ENCODE measurements at places on chromosomes 4 and X.

DNA sequence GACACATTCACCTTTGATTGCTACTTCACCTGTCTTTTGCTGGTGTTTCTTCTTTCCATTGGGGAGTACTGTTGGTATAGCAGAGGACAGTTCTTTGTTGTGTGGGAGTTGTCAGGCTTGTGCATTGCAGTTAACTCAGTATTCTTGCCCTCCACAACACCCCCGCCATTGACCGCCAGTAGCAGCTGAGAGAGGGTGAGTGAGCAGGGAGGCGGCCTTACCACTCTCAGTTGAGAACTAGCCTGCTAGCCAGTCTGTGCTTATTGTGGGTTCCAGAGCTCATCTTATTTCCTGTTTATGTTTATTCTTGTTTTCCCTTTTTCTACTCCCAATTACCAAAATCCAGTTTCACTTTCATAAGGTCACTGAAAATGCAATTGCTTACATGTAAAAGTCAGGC is 52.2 kb downstream of the STIM2 start:
- DNase-seq: no peak

DNA sequence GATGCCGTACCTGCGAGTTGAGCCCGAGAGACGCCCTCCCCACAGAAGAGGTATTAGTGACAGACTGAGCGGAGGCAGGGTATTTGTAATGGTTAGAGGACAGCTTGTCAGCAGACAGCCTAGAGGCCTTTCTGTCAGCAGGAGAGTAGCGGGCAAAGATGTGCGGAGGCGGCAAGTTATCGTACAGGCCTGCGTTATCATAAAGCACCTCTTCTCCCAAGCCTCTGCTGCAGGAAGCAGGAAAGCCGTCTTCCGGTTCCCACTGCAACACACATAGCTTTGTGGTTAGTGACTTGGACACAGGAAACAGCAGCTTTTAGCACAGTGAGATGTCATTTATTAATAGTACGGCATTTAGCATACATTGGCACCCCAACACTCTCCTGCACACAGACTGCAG is 158.3 kb downstream of the AFAP1 start:
- no peak for DNase-seq

DNA sequence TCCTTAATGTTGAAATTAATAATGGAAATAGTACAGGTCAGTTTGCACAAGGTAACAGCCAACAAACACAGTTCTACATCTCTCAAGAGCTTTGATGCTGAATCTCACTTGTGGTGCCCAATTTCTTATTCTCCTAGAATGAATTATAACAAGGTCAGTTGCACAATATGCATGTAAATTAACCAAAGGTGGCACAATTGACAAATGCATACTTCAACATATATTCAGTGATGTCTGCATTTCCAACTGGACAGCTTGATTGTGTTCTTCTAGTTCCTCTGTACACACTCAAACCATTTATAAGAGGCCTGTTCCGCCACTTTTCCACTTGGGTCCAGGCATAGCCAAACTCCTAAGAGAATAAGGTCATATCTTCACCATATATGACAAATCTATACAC is 210.3 kb upstream of the EPHA5 start:
- no peak for DNase-seq

GRCh38 chr4:67717586-67717985 is 16.6 kb upstream of the UBA6 start:
- no peak for DNase-seq

DNA sequence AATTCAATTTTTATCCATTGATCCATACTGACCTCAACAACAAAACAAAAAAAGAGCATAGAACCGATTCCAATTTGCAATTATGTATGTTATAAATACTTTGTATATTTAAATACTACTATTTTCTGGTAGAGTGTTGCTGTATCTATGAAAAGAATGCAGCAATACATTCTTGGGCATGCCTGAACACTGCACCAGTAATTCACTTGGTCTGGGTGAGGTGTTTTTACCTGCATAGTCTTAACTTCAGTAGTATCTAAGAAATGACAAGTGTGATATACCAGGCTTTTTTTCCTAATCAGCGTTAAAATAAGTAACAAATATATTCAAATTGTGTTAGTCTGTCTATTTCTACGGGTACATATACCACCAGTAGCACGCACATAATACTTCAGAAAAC is 120.2 kb downstream of the KLHL13 start:
- DNase-seq: no peak

DNA sequence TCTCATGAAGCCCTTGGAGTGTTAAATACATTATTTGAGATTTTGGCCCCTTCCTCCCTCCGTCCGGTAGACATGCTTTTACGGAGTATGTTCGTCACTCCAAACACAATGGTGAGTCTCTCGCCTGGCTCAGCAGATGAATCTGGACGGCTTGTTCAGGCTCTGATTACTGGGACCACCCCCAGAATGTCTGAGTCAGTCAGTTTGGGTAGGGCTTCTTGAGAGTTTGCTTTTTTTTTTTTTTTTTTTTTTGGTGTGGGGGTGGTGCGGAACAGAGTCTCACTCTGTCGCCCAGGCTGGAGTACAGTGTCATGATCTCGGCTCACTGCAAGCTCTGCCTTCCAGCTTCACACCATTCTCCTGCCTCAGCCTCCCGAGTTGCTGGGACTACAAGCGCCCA is 62.4 kb upstream of the MSANTD1 start:
- DNase-seq: no peak

DNA sequence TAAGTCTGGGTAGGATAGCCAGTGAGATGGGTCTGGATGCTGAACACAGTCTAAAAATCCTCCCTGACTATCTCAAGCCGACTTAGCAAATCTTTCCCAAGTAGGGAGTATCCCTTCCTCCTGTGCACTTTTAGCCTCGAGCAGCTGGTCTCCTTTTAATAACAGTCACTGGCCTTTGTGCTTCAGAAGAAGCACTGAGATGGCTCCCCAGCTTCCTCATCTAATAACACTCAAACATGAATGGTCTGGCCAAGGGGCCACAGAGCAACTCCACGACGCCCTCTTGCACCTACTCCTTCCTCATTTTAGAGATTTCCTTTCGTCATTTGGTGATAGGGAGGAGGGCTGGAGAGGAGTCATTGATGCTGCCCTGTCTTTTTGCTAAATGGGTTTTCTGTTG is 78.8 kb upstream of the TMEM150C start:
- no peak for DNase-seq

GRCh38 chr4:113106108-113106507 is 56.7 kb downstream of the ANK2 start:
- no peak for DNase-seq

DNA sequence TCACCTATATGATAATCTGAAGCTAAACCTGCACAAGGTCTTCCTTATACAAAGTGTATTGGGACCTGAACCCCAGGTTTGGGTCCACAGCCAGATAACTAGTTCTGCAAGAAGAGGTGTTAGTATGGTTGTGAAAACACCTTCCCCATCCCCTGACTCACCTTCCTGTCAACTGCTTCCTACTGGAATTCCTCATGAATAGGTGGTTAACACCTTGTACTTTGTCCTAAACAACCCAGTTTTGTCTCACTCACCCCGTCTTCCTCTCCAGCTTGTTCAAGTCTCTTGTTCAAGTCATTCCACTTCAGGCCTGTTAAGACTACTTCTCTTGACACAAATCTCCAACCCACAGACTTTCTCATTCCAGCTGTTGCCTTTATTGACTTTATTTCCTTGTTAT is 45.5 kb downstream of the CCNG2 start:
- DNase-seq: no peak

DNA sequence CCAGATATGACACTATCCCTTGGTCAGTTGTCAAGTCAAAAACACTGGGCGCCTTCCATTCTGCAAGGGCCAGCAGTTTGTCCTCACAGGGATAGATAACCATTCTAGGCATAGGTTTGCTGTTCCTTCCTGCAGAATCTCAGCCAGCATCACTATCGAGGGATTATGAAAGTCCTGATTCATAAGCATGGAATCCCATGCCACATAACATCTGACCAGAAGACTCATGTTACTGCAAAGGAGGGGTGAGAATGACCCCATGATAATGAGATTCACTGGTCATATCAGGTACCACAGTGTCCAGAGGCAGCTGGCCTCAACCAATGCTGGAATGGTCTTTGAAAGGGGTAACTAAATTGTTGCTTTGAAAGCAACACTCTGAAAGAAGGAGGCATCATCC is 84.7 kb downstream of the OTC start:
- DNase-seq: no peak

- no peak for DNase-seq
Measured at GRCh38 chr4:177246641-177247584, 62.8 kb upstream of the NEIL3 start.

GRCh38 chr4:169334335-169334734 is 63.6 kb upstream of the SH3RF1 start:
- no peak for DNase-seq

DNA sequence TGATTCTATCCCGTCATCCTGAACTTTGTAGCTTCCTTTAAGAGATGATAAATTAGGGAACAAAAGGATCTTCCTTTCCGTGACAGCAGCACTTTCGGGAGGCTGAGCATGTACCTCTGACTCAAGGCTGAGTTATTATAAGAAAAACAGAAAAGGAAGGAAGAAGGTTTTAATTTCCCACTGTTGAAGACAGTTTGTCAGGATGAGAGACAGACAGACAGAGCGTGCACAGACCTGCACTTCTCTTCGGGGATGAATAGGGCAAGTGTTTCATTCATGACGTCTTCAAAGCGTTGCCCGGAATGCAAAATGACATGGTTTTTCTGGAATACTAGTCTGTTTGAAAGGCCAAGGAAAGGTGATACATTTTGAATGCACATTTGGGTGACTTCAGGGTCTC is 405.3 kb upstream of the FAT1 start:
- DNase-seq: no peak

DNA sequence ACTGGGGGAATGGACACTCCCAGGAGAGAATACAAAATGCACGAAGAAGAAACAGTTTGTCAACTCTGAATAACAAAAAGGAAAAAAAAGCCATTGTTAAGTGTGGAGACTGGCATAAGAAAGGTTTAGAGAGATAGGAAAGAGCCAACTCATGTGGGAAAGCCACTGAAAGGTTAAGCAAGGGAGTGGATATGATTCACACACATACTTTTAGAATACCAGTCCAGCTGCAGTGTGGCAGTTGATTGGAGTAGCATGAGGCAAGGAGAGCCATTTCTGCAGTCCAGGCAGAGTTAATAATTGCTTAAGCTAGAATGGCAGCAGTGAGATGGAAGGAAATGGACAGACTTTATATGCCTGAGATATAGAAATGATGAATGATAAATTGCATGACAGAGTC is 36.9 kb upstream of the ADAD1 start:
- DNase-seq: no peak

- no peak for DNase-seq
Measured at GRCh38 chrX:124211312-124211942, 121.0 kb upstream of the TEX13D start.

GRCh38 chr4:16759931-16760582 is 138.4 kb downstream of the LDB2 start:
- no peak for DNase-seq

GRCh38 chr4:83207497-83208101 is 77.0 kb downstream of the COQ2 start:
- no peak for DNase-seq

DNA sequence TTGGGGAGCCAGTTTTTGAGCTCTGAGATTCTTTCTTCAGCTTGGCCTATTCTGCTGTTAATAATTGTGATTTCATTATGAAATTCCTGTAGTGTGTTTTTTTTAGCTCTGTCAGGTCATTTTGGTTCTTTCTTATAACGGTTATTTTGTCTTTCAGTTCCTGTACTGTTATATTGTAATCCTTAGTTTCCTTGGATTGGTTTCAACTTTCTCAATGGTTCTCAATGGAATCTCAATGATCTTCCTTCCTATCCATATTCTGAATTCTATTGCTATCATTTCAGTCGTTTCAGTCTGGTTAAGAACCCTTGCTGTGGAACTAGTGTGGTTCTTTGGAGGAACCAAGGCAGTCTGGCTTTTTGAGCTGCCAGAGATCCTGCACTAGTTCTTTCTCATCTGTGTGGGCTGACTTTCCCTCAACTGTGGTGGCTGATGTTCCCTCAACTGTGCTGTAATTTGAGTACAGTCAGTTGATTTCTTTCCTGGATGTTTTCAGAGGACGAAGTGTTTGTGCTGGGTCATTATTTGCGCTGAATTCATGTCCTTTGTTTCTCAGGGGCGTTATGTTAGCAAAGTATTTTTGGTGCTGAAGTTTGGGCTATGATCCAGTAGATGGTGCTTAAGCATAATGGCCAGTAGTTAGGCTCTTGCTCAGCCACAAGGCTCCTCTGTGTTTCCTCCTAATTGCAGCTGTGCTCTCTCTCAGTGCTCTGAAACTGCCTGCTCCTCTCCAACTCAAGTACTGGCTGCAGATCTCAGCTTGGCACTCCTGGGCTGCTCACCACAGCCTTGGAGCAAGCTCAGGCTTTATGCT is 27.5 kb downstream of the ENPEP start:
- no peak for DNase-seq

DNA sequence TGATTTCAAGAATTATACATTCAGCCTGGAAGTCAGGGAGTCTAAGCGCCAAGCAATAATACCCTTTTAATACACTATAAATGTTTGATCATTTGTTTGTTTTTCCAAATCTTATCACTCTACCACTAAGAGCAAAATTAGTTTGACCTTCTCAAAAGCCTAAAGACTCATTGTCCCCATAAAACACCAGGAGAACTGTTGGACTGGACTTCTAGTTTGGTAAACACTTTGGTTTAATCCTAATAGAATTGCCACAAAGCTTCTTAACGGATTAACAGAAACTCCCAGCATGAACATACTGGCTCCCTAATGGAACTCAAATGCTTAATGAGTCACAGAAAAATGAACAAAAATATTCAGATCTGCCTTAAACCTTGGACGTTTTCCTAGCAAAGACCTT is 34.9 kb downstream of the SYTL5 start:
- DNase-seq: no peak

DNA sequence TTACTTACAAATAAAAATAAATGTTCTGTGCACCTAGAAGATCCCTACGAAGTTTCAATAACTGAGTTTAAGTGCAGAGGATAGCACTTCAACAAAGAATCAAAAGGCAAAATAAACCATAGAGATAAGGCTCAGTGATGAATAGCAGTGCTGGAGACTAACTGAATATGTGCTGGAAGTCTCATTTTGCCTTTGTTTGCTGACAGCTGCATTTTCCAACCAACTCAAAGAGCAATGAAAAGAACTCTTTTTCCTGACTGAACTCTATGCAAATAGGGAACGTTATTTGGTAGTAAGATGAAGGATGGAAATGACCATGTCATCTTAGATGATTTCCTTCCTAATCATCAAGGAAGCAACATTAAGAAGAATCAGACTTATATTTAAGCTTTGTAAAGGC is 32.7 kb upstream of the ADH7 start:
- no peak for DNase-seq

- no peak for DNase-seq
Measured at GRCh38 chr4:150782311-150782710, 200.4 kb downstream of the MAB21L2 start.

DNA sequence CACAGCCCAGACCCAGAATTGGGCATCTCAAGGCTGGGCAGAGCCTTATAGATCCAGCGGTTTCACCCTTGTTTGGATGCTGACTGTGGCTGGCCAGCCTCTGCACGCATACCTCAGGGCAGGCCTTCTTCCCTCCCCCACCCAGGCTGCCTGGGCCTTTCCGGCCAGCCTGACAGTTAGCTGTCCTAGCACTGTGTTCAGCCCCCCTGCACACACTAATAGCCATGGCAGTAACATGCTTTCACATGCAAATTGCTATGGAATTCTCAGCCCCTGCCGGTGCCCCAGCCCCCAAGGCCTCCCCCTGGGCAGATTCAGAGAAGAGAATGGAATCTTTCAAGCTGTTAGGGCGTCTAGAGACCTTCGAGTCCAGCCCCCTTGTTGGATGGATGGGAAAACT is 17.7 kb downstream of the EFNB1 start:
- no peak for DNase-seq

GRCh38 chr4:101806914-101807313 is 16.4 kb downstream of the BANK1 start:
- DNase-seq: no peak

- DNase-seq: no peak
Measured at GRCh38 chr4:55633903-55634302, 2.2 kb downstream of the NMU start.
